ENCODE measurements at places on chromosomes 13 and 19.

- DNase-seq, result no peak
Measured at GRCh38 chr13:76971851-76972829, 19.7 kb upstream of the CLN5 start.

DNA sequence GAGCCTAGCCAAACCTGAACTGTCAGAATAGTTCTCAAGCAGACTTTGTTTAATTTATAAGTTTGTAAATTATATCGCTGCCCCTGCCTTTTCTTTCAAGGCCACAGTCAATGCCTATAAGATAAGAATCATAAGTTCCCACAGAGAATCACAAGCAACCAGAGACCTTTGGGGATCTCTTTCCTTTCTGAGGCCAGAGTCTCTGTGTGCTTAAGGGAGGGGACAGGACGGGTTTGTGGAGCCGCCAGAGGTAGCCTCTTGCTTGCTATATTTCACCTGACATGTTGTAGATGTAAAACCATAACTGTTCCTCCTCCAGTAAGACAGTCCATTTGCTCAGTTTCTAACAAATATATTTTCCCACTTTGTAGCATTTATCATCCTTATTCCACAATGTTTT is 458.8 kb downstream of the RFC3 start:
- DNase-seq, result no peak

GRCh38 chr13:44755872-44756271 is 179.7 kb upstream of the TSC22D1 start:
- no peak for DNase-seq

DNA sequence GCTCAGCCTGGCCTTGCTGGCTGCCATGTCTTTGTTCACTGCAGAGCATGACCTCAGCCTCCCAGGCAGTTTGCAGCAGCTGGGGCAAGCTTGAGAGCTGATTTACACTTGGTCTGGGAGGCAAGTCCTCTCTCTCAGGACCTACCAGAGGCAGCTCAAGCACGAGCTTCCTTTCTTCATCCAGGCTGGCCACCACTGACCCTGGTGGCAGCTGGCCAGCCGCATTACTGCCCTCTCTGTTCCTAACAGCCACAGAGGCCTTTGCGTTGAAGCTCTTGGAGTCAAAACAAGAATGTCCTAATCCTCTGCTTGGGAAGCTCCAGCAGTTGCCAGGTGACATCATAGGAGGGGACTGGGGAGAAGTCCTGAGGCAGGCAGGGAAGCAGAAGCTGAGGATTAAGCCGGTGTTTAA is 85.7 kb downstream of the NUFIP1 start:
- DNase-seq, result no peak

DNA sequence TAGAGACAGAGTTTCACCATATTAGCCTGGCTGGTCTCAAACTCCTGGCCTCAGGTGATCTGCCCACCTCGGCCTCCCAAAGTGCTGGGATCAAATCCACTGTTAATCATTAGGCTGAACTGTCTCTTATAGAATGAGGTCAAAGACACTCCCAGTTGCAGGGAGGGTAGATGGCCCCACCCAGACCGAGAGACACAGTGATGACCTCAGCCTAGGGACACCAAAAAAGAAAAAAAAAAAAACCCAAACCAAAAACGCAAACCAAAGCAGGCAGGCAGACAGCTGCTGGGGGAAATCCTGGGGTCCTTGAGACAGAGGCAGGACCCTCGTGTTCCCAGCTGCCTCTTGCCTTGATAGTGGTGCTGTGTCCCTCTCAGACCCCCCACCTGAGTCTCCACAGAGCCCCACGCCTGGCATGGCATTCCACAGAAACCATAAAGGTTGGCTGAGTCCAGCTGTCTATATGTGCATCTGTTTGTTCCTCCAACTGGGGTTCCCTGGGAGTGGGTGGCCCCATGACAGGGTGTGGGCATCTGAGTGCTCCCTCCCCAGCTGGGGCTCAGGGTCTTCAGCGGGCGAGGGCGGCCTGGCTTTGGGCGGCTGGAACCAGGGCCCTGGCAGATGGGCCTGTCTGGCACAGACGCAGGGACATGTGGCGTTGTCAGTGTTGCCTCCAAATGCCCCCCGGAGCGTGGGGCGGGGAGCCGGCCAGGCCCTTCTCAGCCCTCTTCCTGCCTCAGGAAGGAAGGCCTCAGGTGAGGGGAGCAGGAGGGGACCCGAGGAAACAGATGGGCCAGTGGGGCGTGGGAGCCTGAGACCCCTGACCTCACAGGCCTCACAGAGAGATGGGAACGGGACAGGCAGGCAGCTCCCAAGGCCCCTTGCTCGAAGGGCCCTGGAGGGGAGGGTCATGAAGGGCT is 5.2 kb downstream of the DAND5 start:
- no peak for DNase-seq

GRCh38 chr13:36999054-36999714 is at the start of gene ALG5:
Gene ALG5, minus strand, starts transcription at chr13:36999340. Its CDS starts 40 bp downstream, at chr13:36999300.
- DNase-seq, result peak; percentile 97

DNA sequence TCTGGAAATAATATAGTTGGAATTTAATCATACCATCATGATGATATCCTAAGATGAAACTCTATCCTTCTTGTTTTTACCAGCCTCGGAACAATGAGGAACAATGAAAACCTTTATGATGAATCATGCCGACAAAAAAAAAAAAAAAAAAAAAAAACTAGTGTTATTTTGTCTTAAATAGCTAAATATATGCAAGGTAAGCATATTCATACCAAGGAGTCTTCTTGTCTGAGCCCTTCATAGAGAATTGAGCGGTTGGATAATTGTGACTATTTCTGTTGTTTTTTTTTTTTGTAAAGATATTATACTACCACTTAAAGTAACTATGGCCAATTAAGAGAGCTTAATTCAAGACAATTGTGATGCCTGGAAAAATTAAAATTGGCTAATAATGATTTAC is 244.0 kb upstream of the PCDH9 start:
- DNase-seq, result no peak

DNA sequence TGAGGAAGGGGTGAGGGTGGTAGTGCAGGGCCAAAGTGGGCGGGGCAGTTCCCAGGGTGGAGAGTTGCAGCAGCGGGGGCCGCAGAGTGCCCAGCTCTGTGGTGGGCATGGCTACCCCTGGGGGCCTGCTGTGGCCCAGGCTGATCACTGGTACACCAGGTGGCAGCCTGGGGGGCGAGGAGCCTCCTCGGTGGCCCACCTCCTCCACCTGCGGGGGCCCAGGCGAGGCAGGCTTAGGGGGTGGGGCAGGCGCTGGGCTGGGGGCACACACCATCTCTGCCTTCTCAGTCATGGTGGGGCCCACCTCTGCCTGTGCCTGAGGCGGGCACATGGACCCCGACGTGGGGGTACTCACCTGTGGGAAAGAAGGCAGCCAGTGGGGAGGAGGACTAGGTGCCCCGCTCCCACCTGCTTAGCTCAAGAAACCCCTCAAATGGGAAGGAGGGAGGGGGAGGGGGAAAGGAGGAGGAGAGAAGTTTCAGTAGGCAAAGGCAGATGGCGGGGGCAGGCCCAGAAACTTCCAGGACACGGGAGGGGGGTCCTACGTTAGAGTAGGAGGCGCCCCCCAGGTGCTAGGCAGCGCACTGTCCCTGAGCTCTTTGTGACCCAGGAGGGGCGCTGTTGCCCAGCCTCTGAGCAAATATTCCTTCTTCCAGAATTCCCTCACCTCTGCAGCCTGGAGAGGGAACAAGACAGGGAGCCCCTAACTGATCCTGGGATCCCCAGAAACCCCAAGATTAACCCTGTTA is 1.6 kb downstream of the LYL1 start:
- DNase-seq, result no peak

DNA sequence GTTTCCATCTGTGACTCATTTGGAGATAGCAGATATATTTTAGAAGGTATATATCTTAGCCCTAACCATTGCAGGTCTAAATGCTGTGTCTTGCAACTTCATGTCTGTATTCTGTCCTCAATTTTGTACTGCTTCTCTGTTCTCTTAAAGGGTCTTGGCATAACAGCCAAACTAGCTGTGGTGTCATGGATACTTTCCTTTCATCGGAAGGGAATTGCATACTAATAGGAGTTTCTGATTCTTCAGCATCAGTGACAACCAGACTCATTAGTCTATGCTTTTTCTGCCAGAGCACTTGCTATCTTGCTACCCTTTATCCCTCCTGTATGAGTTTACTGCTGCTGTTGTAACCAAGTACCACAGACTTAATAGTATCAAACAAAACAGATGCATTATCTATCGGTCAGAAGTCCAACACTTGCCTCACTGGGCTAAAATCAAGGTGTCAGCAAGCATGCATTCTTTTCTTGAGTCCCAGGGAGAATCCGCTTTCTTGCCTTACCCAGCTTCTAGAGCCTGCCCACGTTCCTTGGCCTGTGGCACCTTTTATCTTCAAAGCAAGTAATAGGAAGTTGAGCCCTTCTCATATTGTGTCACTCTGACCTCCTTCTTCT is 253.1 kb downstream of the HS6ST3 start:
- DNase-seq, result no peak

GRCh38 chr13:35741657-35742056 is 265.2 kb upstream of the MAB21L1 start:
- no peak for DNase-seq

DNA sequence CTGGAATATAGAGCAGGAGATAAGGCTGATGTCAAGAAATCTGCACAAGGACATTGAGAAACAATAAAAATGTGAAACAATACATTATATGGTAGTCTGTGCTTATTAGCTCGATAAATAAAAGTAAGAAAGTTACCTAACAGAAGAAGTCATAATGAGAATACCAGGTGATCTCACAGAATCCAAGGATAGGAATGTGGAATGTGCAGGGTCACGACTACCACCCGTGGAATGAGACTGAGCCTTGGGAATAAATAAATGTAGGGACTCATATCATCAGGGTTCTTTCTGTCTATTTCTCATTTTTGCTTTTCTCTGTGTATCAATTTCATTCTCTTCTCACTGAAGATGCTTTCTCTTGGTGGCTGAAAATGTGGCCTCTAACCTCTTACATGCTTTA is 26.0 kb upstream of the KBTBD7 start:
- DNase-seq, result no peak

GRCh38 chr19:34104096-34104495 is 68.2 kb upstream of the LSM14A start:
- DNase-seq, result no peak

GRCh38 chr19:12648088-12648487 is 18.5 kb downstream of the MAN2B1 start:
- no peak for DNase-seq

- no peak for DNase-seq
Measured at GRCh38 chr19:38385804-38386257, 2.0 kb downstream of the GGN start.

- DNase-seq, result no peak
Measured at GRCh38 chr19:30606114-30607050, 234.2 kb downstream of the ZNF536 start.

- DNase-seq, result no peak
Measured at GRCh38 chr19:49830766-49831165, 12.7 kb downstream of the MED25 start.

DNA sequence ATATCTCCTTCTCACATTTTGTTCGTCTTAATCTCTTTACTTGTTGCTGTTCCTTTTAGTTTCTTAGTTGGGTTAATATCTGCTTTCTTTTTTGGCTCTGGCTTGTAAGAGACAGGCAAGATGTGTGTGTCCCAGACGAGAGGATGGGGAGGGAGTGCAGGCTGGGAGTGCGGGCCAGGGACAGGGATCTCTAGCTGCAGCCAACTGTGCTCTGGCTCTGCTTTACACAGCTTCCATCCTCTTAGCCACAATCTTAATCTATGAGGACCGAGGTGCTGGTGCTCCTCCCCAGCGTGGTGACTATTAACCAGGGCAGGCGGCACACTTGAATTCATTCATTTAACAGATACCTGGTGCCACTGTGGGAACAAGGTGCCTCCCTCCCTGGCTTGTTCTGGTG is 70.9 kb upstream of the WASF3 start:
- DNase-seq, result no peak

DNA sequence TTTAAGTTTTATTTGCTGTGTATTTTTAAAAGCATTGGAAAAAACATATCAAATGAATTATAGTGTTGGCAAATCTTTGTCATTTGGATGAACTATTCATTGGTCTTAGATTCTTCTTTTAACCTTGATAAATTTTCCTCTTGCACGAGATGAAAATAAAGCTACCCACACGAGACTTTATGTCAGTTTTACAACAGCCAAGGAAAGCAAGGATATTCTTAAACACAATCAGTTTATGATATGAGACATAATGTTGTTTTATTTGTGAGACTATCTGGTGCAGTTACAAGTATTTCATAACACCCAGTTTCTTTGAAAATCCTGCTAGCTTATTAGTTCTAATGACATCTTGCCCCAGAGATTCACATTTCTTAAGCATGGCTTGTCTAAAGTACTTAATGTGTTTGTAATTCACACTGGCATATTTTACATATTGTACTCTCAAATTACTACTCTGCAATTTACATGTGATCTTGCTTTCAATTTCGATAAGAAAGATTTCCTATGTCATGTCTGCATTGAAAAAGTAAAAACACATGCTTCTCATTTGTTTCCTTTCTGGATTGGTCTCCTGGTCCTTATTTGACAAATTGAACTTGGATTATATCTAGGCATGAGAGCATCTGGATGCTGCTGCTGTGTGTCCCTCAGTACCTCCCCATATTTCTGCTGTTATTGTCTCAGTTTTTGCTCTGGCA is 955.5 kb upstream of the PCDH9 start:
- no peak for DNase-seq

DNA sequence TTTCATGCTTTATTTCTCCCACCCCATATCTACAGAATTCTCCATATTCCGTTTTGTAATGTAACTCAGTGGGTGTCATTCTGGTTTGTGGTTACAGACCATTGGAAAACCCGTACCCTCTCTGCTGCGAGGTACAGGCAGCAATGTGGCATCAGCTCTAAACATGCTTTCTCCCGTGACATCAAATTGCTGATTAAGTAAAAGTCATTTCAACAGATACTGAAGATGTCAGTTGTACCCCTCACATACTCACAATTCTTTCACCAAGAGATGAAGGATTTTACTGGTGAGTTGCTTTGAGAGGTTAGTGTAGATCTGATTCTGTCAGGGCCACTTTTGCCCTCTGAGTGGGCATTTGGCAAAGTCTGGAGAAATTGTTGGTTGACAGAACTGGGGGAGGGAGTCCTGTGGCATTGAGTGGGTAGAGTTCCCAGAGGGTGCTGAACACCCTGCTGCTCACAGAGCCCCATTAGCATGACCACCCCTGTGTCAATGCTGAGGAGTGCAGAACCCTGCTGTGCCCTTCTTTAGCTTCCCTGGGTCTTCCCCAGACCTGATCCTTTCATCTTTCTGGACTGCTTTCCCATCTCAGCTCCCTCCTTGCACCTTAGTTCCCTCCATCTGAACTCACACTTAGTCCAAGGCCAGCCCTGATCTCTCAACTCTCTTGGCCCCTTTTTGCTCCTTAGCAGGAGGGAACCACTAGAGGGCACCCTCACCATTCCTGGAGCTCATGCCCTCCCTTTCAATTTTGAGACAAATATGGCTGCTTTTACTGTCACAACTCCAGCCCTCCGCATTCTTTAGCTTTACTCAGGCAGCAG is 39.9 kb upstream of the CEACAM8 start:
- no peak for DNase-seq

GRCh38 chr13:75904012-75904411 is 267.9 kb downstream of the LMO7 start:
- DNase-seq, result no peak

GRCh38 chr19:33325920-33326319 is 23.6 kb upstream of the CEBPA start:
- no peak for DNase-seq

Data from natural killer cell (primary cell).